Esophagus squamous epithelium (tissue), 5 donors: ENCODE measurements at places on chromosomes 7 and 10.

DNA sequence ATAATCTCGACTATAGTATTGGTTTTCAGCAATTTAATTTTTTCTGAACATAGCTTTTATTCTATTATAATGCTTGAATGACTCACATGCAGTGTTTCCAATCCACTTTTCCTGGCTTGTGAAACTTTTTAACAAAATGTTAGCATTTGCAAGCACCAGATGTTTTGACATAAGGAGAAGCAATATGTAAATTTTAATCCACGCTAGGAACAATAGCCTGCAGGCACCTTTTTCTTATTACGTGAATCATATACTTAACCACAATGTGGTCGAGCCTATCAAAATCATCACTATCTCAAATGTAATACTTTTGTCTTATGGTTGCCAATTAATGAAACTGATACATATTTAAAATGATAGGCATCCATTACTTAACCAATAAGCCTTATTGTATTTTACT, 97.1 kb downstream of the TFEC start:
- DNase-seq: no peak

GRCh38 chr7:22771194-22771871, 44.3 kb downstream of the IL6 start:
- no peak for DNase-seq

DNA sequence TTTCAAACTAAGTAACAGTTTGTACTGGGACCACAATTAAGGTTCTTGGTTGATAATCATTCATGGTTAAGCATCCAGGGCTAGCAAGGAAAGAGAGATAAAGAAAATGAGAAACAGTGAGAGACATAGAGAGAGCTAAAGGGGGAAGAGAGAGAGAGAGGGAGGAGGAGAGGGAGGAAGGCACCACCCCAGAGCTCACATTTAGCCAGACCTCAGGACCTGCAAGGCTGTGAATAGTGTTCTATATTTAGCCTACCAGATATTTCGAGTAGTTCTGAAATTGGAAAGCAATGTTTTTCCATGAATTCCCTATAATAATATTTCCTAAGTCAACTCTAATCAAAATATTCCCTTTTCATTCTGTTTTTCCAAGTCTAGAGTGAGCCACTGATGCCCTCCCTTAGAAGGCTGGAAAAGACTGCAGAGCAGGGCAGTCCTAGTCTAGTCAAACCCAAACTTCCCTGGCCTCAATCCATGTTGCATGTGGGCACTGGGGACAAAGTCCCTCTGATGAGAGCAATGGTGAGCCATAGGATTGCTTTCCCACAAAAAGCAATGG, 119.4 kb upstream of the INHBA start:
- DNase-seq: no peak

- DNase-seq: no peak
These were observed 201.2 kb downstream of the PTN start for GRCh38 chr7:137142376-137142775.

DNA sequence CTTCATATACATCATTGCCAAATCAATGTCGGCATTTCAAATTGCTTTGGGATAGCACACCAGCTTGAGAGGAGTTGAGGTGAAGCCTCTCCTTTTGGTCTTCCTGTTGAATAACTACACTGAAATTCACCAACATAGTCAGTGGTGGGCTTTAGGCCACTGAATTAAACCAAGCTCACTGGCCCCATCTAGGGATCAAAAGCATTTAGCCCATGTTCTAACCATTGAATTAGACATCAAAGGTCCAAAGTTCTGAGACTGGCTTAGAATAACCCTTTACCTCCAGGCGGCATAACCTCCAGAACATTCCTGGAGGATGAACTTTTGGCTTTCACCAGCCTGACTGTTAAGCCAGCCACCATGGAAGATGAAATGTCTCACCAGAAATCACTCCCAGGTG, 54.6 kb downstream of the BPGM start:
- no peak for DNase-seq

DNA sequence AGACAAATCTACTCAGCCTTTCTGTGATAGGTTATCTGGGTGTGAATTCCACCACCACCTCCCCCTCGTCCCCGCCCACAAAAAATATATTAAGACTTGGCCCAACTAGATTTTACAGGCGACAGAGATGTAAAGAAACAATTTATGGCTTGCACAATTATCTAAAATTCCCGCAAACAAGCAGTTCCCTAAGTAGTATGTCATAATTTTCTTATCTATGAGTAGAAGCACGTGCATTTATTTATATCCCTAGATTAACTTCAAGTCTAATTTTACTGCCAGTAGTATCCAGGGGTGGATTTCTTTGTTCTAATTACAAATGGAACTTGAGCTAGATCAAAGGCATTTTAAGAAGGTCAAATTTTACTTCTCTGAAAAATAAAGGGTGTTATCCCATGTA, 1.7 kb downstream of the TSPAN12 start:
- DNase-seq: no peak

DNA sequence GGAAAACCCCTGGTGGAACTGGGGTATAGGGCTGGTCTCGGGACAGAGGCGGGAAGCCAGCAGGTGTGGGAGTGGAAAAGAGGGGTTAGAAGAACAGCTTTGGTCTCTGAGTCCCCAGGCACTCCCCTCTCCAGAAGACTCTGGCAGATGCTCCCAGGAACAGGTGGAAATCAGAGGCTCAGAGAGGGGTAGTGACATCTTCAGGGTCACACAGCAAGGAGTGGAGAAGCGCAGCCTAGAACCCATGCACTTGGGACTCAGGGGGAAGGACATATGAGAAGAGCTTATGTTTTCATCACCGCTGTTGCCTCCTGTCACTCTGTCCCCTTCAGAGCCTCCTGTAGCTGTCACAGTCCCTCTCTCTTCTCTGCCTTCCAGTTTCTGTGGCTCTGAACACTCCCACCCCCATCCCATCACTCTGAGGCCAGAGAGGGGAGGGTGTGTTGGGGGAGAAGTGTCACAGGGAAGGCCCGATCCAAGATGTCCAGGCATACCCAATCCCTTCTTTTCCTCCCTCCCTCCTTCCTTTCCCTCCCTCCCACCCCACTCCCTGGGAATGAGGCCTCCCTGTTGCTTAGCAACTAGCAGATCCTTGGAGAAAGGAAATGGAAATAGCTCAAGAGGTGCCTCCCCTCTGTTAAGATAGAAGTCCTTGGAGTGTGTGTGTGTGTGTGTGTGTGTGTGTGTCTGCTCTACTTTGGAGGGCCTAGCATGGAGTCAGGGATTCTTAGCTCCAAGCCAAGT, 32.0 kb downstream of the SRRM3 start:
- DNase-seq: no peak

DNA sequence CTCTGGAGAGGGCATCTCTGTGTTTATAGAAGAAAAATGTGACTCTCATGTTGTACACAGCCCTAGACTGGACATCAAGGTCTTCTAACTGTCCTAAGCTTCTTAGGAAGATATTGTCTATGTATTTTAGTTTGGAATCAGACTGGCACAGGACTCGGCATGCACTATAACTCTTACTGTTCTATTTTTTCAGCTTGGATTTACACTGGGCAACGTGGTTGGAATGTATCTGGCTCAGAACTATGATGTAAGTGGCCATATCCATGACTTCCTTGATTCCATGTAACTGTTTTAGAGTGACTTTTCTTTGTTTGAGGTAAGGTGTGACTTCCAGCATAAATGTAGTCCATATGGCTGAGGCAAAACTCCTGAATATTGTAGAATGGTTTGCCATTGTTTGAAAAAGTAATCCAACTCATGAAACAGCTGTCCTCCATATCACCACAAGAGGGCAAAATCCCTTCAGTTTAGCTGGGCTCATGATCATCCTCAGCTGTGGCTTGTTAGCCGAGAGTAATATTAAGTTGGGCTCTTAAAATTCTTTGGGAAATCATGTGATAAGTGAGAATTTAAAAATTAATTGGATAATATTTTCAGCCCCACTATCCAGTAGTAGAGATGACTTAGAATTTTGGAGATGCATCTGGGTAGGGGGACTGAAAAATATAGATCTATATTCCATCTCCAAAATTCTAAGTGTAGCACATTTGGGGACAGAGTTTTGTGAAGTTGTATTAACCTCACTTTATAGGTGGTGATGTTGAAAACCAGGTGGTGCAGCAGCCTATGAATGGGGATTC, 10.4 kb downstream of the STMP1 start:
- DNase-seq: no peak

DNA sequence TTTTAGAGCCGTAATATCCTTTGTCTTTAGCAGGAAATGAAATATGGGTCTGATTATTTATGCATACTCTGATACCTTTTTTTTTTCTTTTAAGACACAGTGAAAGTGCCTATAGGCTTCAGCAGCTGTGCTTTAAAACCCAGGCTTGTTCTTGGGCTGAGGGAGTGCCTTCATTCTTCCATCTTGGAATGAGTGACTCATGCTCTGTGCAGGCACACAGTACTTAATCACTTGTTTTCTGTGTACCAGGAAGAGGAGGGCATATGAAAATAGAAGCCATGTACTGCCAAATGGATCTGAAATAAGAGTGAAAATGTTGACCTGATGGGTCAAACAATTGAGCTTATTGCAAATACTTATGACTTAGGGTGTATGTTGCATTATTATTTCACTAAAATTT, 12.0 kb downstream of the INPP5F start:
- no peak for DNase-seq

- DNase-seq: no peak
These were observed 29.8 kb downstream of the GSDME start for GRCh38 chr7:24727154-24728120.

DNA sequence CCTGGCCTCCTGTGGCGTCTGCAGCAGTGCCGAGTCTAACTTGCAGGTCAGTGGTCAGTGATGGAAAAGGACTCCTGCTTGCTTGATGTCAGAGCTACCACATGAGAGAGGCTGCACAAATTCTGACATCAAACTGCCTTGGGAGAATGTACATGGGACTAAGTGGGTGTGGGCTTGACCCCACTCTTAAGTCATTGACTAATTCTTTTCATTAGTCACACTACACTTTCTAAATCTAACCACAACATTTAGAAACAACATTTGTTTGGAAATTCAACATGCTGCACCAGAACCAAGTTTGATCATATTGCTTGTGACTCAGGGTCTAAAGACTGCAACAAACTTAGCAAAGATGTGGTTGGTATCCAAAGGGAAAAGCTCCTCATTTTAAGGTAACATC, 24.4 kb upstream of the CDC14C start:
- DNase-seq: no peak

DNA sequence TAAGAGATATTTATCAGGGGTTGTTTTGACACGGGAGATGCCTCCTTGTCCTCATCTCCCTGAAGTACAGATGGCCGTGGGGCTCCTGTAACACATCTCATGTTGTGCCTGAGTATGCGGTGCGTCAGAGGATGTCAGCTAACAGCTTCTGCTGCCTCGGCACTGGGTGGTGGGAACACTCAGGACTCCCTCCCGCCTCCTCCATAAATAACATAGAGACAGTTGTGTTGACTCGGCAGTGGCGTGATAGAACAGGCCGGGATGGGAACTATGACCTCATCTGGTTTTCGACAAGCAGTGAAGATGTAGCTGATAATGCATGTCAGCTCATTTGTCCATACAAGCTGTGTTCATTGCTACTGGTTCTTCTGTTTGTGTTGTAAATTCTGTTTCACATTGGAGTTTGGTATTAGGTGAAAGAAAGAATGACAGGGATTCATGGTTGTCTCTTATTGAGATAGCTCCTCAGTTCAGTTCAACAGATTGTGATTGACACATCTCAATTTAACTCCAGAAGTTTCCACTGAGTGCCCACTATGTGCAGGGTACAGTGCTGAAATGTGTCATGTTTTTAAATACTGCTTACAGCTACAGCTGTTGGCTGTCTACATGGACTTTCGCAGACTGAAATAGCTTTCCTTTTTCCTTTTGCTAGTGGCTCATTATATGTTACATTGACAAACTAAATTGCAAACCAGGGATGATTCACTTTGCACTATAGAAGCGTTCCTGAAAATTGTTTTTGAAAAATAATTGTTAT, 87.4 kb downstream of the CHN2 start:
- no peak for DNase-seq

- no peak for DNase-seq
These were observed 150.0 kb upstream of the LAMB4 start for GRCh38 chr7:108280136-108280535.

DNA sequence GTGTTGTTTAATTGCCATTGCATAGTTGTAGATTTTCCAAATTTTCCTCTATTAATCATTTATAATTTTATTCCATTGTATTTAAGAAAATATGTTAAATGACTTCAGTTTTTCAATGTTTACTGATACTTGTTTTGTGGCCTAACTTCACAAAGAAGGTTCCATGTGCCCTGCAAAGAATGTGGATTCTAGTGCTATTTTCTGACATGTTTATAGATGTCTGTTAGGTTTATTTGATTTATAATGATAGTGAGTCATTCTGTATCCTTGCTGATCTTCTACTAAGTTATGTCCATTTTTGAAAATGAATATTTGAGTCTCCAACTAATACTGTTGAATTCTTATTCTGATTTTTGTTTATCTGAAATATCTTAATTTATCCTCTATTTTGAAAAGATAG, 369.0 kb downstream of the MAGI2 start:
- no peak for DNase-seq

GRCh38 chr10:120039826-120040225, 147.3 kb downstream of the SEC23IP start:
- no peak for DNase-seq

DNA sequence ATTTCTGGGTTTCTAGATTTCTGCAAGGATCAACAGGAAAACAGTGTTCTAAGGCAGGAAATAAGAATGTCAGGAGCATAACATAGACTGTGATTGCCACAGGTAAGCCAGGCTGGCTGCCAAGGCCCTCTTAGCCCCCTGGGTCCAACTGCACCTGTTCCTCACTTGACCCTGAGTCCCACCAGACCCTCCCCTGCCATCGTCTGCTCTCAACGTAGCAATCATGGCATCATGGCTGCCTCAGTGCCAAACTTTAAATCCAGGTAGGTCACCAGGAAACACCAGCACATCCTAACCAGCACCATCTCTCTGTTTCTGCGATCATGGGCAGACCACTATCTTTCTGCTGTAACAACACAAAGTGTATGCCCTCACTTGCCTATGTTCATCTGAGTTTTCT, 267.2 kb downstream of the PAXIP1 start:
- no peak for DNase-seq

DNA sequence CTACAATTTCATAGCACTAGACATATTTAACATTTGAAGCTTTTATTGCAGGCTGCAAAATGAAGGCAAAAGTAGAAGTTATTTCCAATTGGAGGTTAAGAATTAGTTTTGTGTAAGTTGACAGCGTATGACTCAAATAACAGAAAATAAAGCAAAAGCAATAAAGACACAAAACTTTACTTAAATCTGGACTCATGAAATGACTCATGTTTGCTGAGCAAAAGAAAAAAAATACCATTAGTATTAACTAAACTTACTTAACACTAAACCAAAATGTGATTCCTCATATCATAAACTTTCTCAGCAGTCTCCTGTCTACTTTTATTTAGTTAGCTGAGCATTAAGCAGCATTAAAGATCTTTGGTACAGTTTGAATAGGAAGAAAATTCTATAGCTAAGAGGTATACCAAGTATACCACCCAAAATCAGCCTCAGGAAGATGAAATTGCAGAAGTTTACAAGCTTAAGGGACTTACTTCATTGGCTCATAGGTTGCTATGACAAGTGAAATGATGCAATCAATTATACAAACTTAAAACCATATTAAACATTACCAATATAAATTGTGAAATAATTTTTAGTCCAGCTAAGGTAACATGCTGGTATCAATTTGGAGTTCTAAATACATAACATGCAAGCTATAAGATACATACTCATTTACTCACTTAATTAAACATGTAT, 1131.4 kb downstream of the XPNPEP1 start:
- DNase-seq: no peak
